ENCODE measurements at places on chromosomes 6 and 20.

DNA sequence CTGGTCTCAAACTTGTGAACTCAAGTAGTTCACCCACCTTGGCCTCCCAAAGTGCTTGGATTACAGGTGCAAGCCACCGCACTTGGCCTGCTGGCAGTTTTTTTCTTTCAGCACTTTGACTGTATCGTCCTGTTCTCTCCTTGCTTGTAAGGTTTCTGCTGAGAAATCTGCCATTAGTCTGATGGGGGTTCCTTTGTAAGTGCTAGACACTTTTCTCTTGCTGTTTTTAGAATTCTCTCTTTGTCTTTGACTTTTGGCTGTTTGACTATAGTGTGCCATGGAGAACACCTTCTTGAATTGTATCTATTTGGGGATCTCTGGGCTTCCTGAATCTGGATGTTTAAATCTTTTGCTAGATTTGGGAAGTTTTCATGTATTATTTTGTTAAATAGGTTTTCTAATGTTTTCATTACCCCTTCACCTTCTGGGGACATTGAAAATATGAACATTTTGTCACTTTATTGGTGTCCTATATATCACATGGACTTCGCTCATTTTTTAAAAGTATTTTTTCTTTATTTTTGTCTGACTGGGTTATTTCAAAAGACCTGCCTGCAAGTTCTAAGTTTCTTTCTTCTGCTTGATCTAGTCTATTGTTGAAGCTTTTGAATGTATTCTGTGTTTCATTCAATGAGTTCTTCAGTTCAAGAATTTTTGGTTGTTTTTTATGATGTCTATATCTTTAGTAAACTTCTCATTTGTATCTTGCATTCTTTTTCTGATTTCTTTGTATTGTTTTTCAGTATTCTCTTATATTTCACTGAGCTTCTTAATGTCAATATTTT, 22.1 kb downstream of the GJA10 start:
- no peak for DNase-seq

DNA sequence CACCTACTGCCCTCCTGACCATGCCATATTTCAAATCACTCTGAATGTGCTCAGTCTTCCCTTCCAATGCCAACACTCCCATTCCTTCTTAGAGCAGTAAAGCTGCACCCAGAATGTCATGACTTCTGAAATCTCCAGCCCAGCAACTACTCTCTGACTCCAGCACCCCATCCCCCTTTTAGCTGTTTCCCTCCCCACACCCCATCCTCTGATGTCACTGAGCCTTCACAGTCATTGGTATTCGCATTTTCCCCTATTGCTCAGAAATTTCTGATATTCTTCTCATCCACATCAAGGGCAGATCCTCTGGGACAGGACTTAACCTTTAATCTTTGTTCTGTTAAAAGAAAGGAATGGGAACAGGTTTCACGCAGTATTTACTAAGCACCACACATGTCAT, 67.1 kb upstream of the SLC4A11 start:
- DNase-seq = no peak

GRCh38 chr6:27591699-27592480, 119.0 kb upstream of the ZNF184 start:
- DNase-seq = no peak

DNA sequence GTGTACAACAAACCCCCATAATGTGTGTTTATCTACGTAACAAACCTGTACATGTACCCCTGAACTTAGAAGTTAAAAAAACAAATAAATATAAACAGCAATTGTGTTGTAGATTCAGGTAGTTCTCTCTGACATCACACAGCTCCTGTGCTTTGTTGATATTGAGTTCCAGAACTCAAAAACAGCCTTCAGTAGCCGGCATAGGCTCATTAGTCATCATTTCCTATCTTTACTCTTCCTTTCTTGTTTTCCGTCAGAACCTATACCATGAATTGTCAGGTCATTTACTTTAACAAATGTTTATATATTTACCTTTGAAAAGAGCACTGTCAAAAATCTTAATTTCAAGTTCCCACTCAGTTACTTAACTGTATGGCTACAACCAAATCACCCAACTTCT, 88.8 kb downstream of the ADTRP start:
- no peak for DNase-seq

Data from esophagus squamous epithelium (tissue), 5 donors.